Lower lobe of right lung (tissue), 2 donors: ENCODE measurements at places on chromosomes 6 and 20. TPM values are rescaled to one million over a fixed set of nuclear protein-coding genes. Genes with fewer than 3 reads are reported as not detected.

- H3K27me3 ChIP-seq = no peaks in the 10 kb centered on the region
- H3K4me3 ChIP-seq = no peak overlapping the region
- peaks cover 4% of the 10 kb centered on the region for H3K4me1 ChIP-seq
- H3K36me3 ChIP-seq = no peaks in the 10 kb centered on the region
- H3K27ac ChIP-seq = no peak overlapping the region
- DNase-seq = no peak
These were observed 188.9 kb downstream of the PLCB1 start for GRCh38 chr20:8321001-8321400.

DNA sequence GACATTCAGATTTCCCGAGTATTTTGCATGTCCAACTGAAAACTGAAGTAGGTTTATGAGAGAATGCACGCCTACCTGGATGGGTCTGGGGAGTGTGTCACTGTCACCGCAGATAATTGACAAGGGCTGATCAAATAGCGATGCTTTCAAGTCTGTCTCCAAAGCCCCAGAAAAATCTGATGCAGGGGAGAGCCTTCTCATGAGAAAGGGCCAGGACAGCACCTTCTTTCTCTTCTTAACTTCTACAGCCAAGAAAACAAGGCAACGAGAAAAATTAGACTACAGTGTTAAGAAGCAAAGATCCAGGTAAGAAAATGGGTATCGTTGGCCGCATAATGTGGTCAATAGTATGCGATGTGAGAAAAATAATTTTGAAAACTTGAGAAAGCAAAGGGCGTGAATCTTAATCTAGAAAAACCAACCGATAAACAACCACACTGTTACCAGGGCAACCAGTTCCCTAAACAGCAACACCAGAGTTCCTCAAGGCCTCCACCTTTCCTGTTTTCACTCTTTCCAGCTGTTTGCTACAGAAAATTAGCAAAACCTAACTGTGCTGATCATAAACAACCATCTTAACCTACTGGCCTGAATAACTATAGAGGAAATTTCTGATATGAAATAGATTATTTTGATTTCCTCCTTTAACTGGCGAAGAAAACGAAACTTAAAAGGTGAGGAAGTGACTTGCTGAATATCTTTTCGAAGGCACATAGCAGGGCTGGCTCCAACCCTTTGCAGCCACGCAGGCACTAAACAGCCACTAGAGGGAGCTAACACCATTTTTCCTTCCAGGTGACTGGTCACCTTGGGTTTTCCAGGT lies 2.6 kb downstream of the TAGAP start:
- H3K4me1 ChIP-seq = peaks cover 50% of the 10 kb centered on the region
- no peaks in the 10 kb centered on the region for H3K27me3 ChIP-seq
- peak overlapping the region; percentile 78 for H3K27ac ChIP-seq
- H3K36me3 ChIP-seq = peaks cover 33% of the 10 kb centered on the region
- no peak for DNase-seq

DNA sequence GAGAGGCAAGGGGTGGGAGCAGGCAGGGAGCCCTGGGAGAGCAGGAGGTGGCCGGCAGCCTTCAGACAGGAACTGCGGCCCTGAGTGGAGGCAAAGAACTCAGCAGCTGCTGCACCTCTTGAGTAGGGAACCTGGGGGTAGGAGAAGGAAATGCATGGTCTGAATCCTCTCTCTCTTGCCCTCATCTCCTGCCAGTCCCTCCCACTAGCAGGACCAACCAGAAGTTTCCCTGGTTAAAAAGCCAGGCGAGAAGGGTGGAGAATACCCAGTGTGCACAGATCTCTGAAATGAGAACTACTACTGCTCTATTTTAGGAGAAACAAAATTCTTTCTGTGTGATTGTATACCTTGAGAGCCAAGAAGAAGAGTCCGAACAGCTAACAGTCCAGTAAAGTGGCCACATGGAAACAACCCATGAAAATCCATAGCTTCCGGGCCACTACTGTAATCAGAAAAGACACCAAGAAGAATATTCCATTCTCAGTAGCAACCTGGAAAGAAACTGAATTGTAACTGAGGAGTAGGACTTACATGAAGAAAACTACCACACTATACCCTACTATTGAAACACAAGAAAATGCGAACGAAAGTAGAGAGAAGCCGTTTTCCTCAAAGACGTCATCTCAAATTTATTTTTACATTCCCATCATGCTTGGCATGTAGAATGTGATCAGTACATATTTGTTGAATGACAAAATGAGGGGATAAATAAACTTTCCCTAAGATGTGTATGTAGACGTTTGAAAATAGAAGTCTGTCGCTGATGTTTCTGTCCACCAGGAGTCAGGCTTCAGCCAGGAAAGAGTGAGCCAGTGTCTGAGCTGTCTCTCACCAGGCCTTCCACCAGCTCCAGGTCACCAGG lies 25.6 kb downstream of the WRNIP1 start:
- peaks cover 8% of the 10 kb centered on the region for H3K36me3 ChIP-seq
- peak; percentile 69 for DNase-seq
- H3K4me1 ChIP-seq = peaks cover 52% of the 10 kb centered on the region
- H3K27me3 ChIP-seq = no peaks in the 10 kb centered on the region

DNA sequence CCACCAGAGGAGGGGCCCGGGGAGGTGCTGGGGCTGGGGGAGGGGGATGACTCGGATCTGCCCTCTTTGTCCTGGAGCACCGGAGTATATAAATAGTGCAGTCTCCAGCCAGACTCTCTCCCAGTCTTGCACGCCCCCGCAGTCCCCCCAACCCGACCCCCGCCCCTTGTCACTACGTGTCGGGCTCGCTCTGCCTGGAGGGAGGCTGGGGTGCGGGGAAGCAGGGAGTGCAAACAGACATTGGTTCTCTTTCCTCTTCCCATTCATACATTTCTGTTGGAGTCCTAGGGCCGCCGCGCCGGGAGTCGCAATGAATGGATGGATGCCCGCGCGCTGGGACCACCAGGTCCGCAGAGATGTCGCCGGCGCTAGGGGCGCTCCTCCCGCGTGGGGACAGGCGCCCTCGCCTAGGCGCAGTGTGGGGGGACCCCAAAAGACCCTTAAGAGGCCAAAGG lies 179.3 kb downstream of the TBXT start:
- no peaks in the 10 kb centered on the region for H3K36me3 ChIP-seq
- no peaks in the 10 kb centered on the region for H3K4me1 ChIP-seq
- H3K27ac ChIP-seq = no peak overlapping the region
- no peak for DNase-seq
- peaks cover 30% of the 10 kb centered on the region for H3K27me3 ChIP-seq
- peak overlapping the region; percentile 29 for H3K4me3 ChIP-seq

DNA sequence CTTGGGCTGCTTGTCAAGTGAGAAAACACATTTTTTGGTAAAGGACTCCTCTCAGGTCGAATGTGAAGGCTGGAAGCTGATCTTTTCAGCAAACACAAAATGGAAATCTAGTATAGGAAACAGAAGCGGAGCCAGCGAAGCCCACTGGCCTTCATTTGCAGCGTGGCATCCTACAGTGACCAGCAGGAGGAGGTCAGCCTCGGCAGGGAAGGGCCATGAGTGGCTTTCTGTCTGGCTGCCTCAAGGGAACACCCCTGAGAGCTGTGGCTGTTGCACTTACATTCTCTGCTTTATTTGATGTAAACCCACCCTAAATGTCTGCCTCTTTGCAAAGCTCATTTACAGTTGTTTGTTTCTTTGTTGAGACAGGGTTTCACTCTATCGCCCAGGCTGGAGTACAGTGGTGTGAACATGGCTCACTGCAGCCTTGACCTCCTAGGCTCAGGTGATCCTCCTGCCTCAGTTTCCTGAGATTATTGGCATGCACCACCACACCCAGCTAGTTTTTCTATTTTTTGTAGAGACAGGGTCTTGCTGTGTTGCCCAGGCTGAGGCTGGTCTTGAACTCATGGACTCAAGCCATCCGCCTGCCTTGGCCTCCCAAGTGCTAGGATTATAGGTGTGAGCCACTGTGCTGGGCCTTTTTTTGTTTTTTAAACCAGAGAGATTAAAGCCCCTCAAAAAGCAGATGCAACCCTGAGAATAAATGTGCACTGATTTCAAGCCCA lies 322.0 kb upstream of the SOX4 start:
- no peak overlapping the region for H3K27ac ChIP-seq
- H3K4me3 ChIP-seq = no peak overlapping the region
- H3K4me1 ChIP-seq = no peaks in the 10 kb centered on the region
- no peaks in the 10 kb centered on the region for H3K27me3 ChIP-seq

GRCh38 chr20:5980720-5981538 lies 30.5 kb downstream of the MCM8 start:
- no peaks in the 10 kb centered on the region for H3K4me1 ChIP-seq
- H3K36me3 ChIP-seq = peaks cover 32% of the 10 kb centered on the region
- DNase-seq = no peak
- H3K4me3 ChIP-seq = no peak overlapping the region

- DNase-seq = no peak
- H3K4me1 ChIP-seq = peaks cover 18% of the 10 kb centered on the region
- no peaks in the 10 kb centered on the region for H3K27me3 ChIP-seq
- no peaks in the 10 kb centered on the region for H3K36me3 ChIP-seq
These were observed 160.8 kb downstream of the ZDHHC14 start for GRCh38 chr6:157541618-157542413.

DNA sequence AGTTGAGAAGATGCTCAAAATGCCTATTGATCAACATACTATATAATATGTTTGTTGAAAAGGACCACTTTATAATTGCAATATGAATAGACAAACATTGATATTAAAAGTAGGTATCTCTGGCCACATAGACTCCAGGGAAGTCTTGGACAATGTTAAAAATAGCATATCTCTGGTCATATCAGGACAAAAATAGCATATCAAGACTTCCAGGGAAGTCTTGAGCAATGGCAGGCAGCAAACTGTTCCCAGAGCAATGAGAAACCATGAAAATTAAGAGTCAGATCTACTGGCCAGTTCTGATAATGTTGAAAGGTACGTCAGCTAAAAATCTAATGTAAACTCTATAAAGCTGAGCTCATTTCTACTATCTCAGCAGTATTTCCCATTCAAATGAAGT lies 1130.3 kb upstream of the CITED2 start:
- no peaks in the 10 kb centered on the region for H3K4me1 ChIP-seq
- H3K27me3 ChIP-seq = no peaks in the 10 kb centered on the region
- H3K27ac ChIP-seq = no peak overlapping the region

- no peak overlapping the region for H3K4me3 ChIP-seq
- no peak for DNase-seq
- no peaks in the 10 kb centered on the region for H3K4me1 ChIP-seq
- no peak overlapping the region for H3K27ac ChIP-seq
These were observed 42.9 kb upstream of the PDE10A start for GRCh38 chr6:165705941-165706340.

- no peak overlapping the region for H3K4me3 ChIP-seq
- peaks cover 18% of the 10 kb centered on the region for H3K4me1 ChIP-seq
- no peak overlapping the region for H3K27ac ChIP-seq
- no peak for DNase-seq
These were observed 65.2 kb downstream of the PPP1R14C start for GRCh38 chr6:150207931-150208570.

VNN1 gene
- 10.0 TPM for total RNA-seq
